Epithelial cell of umbilical artery (primary cell): ENCODE measurements at places on chromosomes 12 and 14. TPM values are rescaled to one million over a fixed set of nuclear protein-coding genes. Genes with fewer than 3 reads are reported as not detected.

GPD1 gene
- total RNA-seq, result not detected in 2 replicates

LRRC9 gene
- total RNA-seq, result not detected in 2 replicates

SMOC1 gene
- under 0.01 TPM in 1 of 2 replicates, not detected in the other for total RNA-seq

NOVA1 gene
- total RNA-seq, result 0.97 and 2.0 TPM in 2 replicates

TMPRSS12 gene
- not detected in 2 replicates for total RNA-seq

HAL gene
- under 0.01 and 0.61 TPM in 2 replicates for total RNA-seq

CLEC7A gene
- 0.46 TPM in 1 of 2 replicates, not detected in the other for total RNA-seq

C12orf50 gene
- not detected in 2 replicates for total RNA-seq

PRIMA1 gene
- total RNA-seq, result not detected in 2 replicates

GPR137C gene
- 0.65 and 1.4 TPM in 2 replicates for total RNA-seq

GPR68 gene
- 0.61 and 0.65 TPM in 2 replicates for total RNA-seq

KRT79 gene
- under 0.01 TPM in 1 of 2 replicates, not detected in the other for total RNA-seq

FGF23 gene
- total RNA-seq, result not detected in 2 replicates

DHRS4 gene
- 50.2 and 51.3 TPM in 2 replicates for total RNA-seq
